Activated CD4-positive, alpha-beta T cell treated with anti-CD3 and anti-CD28 coated beads for 1 hour (primary cell): ENCODE measurements at places on chromosomes 7 and 10.
A peak's percentile ranks its signal among the peaks of the same experiment; 100 is the strongest.

GRCh38 chr10:28492116-28492920 lies 40.6 kb upstream of the WAC start:
- DNase-seq: no peak

- no peak for DNase-seq
Measured at GRCh38 chr7:133023370-133024071, 58.4 kb downstream of the CHCHD3 start.

DNA sequence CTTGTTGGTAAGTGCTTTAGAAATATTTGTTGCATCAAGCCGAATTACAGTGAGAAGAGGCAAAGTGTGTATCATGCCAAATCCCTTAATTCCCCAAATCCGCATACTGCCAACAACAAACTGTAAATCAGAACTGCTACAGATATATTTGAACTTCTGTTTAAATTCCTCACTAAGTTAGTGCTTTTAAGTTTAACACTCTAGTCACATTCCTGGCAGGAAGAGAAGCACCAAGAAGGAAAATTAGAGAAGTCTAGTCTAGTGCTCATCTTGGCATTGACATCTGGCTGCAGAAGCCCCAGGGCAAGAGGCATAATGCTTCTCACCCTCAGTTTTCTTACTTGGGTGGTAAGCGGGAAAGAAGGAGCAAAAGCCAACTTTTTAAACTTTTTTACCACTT lies 343.5 kb downstream of the GPR37 start:
- DNase-seq: no peak

GRCh38 chr10:48545462-48546145 lies 59.3 kb downstream of the ARHGAP22 start:
- DNase-seq: no peak

GRCh38 chr7:157830331-157830730 lies 493.5 kb downstream of the DNAJB6 start:
- DNase-seq: no peak

DNA sequence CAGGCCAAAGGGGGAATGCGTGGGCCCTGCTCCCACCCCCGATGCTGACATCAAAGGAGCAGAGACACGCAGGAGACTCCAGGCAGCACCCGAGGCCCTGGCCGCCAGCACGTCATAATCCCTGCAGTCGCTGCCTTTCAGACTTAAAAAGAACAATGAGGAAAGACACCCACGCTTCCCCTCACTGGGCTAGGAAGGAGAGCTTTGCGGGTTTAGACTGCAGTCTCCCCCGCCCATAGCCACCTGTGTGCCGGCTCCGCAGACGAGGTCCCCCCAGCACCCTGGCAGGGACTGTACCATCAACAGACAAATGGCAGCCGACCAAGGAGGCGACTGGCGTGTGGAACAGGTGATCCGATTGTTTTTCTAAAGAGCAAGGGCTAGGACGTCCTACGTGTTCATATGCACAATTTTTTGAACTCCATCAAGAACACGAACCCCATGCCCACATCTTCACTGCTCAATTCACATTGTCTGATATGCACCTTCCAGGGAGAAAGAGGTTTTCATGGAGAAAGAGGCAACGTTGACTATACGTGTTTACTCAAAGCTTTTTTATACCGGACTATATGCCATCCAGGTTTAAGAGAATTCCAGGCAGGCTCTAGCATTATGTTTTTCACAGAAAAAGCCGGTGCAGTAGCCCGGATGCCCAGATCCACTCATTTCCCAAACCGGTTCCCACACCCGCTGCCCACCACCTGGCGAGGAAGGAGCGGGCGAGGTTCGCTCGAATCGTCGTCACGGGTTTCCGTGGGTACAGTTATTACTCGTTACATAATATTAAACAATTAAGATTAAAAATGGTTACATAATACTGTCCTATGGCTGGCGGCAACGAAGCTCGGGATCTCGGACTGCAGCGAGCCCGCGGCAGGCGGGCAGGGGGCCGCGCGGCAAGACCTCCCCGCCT lies 1.1 kb downstream of the GRB10 start:
- DNase-seq: no peak

- DNase-seq: no peak
Measured at GRCh38 chr10:117260084-117260483, 19.2 kb downstream of the SLC18A2 start.

GRCh38 chr7:81161451-81162075 lies 242.7 kb upstream of the SEMA3C start:
- no peak for DNase-seq

DNA sequence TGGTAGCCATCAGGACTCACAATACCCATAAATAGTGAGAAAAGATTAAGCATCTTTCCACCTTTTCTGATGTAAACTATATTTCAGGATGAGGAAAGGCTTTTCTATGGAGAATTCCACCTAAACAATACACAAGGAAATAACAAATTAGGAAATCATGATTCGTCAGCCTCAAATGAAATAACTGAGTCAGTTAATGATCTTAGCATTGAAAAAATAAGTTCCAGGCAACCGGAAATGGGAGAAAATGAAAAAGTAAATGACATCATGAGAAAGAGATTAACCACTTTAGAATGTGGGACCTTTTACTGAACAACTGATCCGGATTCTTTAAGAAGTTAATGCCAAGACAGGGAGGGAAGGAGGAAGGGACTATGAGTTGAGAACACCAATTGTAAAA lies 742.3 kb downstream of the TNS3 start:
- DNase-seq: no peak

DNA sequence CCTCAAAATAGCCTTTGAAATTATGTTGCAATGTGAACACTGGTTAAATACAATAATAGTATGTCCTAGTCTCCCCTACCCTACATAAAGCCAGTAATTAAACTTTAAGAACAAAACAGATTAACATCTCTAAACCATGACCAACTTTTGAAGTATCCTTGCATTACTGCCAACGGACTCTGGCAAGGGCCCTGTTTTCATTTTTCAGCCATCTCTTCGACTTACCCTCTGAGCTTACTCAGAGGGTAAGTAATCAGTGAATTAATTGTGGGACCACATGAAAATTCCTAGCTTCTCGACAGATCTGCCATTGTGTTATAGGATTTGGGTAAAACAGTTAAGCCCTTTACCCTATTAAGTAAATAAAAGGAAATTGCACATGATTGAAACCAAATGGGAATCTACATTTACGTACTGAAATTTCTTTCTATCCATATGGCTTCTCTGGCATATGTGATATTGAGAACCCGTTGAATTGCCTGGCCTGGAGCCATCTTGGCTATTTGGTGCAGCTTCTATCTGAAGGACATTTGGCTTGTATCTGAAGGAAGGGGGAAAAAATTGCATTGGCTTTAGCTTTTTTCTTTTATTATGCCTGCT lies 39.6 kb downstream of the DYNC1I1 start:
- DNase-seq: no peak

GRCh38 chr7:77447616-77448015 lies 31.5 kb upstream of the GSAP start:
- no peak for DNase-seq

- no peak for DNase-seq
Measured at GRCh38 chr7:37495574-37496184, 47.0 kb upstream of the ELMO1 start.

DNA sequence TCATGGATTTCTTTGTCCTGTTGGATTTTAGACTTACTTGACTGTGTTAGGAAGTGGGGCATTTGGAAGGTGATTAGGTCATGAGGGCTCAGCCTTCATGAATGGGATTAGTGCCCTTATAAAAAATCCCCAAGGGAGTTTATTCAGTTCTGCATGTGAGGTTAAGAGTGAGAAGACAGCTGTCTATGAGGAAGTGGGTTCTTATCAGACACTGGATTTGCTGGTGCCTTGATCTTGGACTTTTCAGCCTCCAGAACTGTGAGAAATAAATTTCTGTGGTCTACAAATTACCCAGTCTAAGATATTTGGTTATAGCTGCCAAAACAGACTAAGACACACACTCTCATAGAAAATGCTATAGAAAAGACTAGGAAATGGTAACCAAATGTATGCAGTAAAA lies 724.7 kb upstream of the FZD8 start:
- no peak for DNase-seq

GRCh38 chr7:127754457-127754856 lies 102.5 kb downstream of the SND1 start:
- no peak for DNase-seq

DNA sequence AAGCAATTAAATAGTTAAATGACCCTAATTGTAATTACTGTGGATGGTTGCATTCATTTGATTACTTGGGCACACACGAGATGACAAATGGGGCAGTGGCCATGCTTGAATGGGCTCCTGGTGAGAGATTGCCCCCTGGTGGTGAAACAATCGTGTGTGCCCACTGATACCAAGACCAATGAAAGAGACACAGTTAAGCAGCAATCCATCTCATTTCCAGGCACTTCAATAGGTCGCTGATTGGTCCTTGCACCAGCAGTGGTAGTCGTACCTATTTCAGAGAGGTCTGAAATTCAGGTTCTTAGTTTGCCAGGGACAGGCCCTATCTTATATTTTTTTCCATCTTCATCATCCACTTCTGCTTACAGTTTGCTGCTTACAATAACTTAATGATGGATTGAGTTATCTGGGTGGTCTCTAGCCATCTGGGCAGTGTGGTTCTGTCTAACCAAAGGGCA lies 8.3 kb downstream of the PCBD1 start:
- DNase-seq: peak; percentile 58

- DNase-seq: no peak
Measured at GRCh38 chr10:78175444-78176015, 141.9 kb downstream of the RPS24 start.

GRCh38 chr10:21599582-21599981 lies 65.5 kb downstream of the MLLT10 start:
- DNase-seq: no peak

- DNase-seq: no peak
Measured at GRCh38 chr10:31730776-31731175, 197.9 kb downstream of the ARHGAP12 start.

GRCh38 chr10:53638006-53638405 lies 865.4 kb upstream of the MBL2 start:
- DNase-seq: no peak

GRCh38 chr10:19749185-19749729 lies 67.0 kb upstream of the PLXDC2 start:
- DNase-seq: no peak

GRCh38 chr7:102471791-102472125 lies 7.0 kb downstream of the POLR2J start:
- no peak for DNase-seq

DNA sequence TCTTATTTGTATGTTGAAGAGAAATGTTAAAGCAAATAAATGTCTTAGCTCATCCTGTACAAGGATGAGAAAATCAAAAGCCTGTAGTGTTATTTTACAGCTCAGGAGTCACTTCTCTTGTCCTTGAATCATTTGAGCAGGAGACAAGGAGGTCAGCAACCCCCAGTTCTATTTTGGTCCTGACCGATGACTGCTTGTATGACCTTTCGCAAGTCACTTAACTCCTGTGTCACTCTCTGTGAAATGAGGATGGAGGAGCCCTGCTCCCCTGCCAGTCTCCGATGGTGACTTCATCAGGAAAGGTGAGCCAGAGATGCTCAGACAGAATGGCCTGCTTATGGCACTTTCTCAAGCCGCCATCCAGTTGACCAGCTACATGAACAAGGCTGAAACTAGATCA lies 101.0 kb downstream of the CELF2 start:
- no peak for DNase-seq

DNA sequence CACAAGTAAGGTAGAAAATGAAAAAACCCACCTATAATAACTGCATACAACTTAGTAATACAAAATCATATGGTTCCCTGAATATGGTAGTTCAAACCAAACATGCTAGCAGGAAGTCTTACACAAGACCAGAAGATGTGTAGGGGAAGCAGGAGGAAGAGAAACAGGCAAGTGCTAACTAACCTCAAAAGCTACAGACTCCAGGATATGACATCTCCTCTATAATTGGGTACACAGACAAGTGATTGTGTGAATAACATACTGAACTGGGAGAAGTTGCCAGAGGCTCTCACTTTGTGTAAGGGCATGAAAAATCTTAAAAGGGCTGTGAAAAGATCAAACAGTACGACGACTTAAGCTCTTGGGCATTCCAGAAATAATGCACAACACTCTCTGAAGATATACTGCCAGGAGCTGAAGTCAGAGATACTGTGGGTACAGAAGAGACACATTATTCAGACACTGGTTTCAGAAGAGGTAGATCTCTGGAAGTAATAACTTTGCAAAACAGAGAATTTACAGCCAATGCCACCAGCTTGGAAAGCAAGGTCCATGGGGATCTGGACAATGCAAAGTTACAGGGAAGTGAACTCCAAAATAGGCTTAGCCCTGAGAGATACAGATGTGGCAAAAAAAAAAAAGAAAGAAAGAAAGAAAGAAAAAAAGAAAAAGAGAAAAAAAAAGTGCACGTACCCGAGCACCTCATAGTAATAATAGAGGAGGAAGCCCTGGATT lies 767.2 kb downstream of the TNS3 start:
- DNase-seq: no peak

DNA sequence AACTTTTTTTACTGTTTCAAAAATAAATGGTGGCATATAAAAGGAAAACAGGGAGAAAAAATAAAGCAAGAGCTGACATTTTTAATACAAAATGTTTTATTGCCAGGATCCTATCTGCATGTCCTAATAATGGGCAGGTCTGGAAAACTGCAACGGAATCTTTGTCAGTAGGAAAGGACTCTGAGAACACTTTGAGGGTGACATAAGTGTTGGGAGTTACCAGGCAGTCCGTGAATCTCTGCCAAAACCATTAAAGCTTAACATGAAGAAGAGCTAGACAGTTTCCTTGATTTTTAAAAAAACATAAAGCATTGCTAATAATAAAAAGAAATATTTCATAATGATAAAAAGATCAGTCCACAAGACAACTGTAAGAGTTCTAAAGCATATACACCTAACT lies 80.7 kb downstream of the AGMO start:
- no peak for DNase-seq

DNA sequence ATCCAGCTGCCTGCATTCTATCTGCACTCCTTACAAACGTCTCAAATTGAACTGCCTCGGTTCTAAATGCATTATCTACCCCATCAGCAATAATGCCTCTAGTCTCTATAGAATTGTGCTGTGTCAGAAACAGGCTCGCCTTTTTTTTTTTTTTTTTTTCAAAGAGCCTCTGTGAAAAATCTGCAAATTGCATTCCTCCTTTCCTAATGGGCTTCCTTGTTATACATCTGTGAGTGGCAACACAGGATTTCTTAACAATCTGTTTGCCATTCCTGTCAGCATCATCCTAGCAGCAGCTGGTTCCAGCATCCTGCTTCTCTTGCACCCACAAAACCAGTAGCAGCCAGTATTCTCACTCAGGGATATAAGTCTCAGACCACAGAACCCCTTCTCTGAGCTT lies 413.5 kb upstream of the SEMA3D start:
- DNase-seq: no peak

- DNase-seq: no peak
Measured at GRCh38 chr10:11354823-11355222, 256.6 kb downstream of the USP6NL start.

GRCh38 chr10:98168147-98168546 lies 33.7 kb downstream of the R3HCC1L start:
- DNase-seq: no peak

GRCh38 chr7:121562259-121562658 lies 166.2 kb upstream of the FAM3C start:
- DNase-seq: no peak

GRCh38 chr10:88213065-88213605 lies 349.7 kb downstream of the PTEN start:
- no peak for DNase-seq
